Mononuclear cell (primary cell): ENCODE measurements at places on chromosomes 7 and 10. TPM values are rescaled to one million over a fixed set of nuclear protein-coding genes. Genes with fewer than 3 reads are reported as not detected.

TMEM270 gene
- not detected for total RNA-seq

TDRD1 gene
- total RNA-seq: 0.10 TPM

VSTM2A gene
- total RNA-seq: not detected

THSD7A gene
- 0.10 TPM for total RNA-seq

MKX gene
- total RNA-seq: not detected

PIK3AP1 gene
- 49.0 TPM for total RNA-seq

ACTL6B gene
- total RNA-seq: not detected

GPC2 gene
- 2.3 TPM for total RNA-seq

DDIT4 gene
- total RNA-seq: 533 TPM

FRMPD2 gene
- not detected for total RNA-seq

MYL10 gene
- not detected for total RNA-seq

CXCL12 gene
- total RNA-seq: under 0.01 TPM

VPS37D gene
- total RNA-seq: 0.63 TPM

AHR gene
- total RNA-seq: 490 TPM

ACTR3C gene
- 9.3 TPM for total RNA-seq

AGAP9 gene
- 10.6 TPM for total RNA-seq

SLC25A13 gene
- total RNA-seq: 23.8 TPM

ANKRD30A gene
- not detected for total RNA-seq

FBXO24 gene
- 0.21 TPM for total RNA-seq

CCL24 gene
- total RNA-seq: not detected

FOXI2 gene
- not detected for total RNA-seq

GTF2IRD1 gene
- 0.21 TPM for total RNA-seq

PHF14 gene
- total RNA-seq: 21.9 TPM

PIP gene
- not detected for total RNA-seq

ANKRD2 gene
- total RNA-seq: not detected

H2BK1 gene
- not detected for total RNA-seq

TMEM178B gene
- 0.10 TPM for total RNA-seq

CNTNAP2 gene
- 1.0 TPM for total RNA-seq

DOCK4 gene
- 5.6 TPM for total RNA-seq

LOXL4 gene
- 0.10 TPM for total RNA-seq

NUTM2D gene
- 2.3 TPM for total RNA-seq

AKR1C4 gene
- 0.21 TPM for total RNA-seq

STAG3 gene
- total RNA-seq: 6.7 TPM

OPN1SW gene
- not detected for total RNA-seq

TRIM4 gene
- total RNA-seq: 23.2 TPM

SCART1 gene
- total RNA-seq: 1.5 TPM

GJC3 gene
- 0.63 TPM for total RNA-seq

CFAP46 gene
- total RNA-seq: under 0.01 TPM

MICALL2 gene
- 2.7 TPM for total RNA-seq

PPP3CB gene
- 13.9 TPM for total RNA-seq

ITGB8 gene
- 11.3 TPM for total RNA-seq

SLC39A12 gene
- not detected for total RNA-seq

CLCN1 gene
- 0.21 TPM for total RNA-seq

SPDYE9 gene
- not detected for total RNA-seq

TLX1 gene
- not detected for total RNA-seq

RBM20 gene
- total RNA-seq: 1.0 TPM

ALOX5 gene
- 88.9 TPM for total RNA-seq

LRRC4 gene
- total RNA-seq: 1.3 TPM

SEMA3E gene
- not detected for total RNA-seq

EIF5AL1 gene
- total RNA-seq: 0.73 TPM

MAT1A gene
- total RNA-seq: not detected

CRTAC1 gene
- total RNA-seq: not detected

ZNF786 gene
- total RNA-seq: 3.1 TPM

SLC29A4 gene
- total RNA-seq: 0.10 TPM
